ENCODE measurements at places on chromosomes 13 and 19.
A peak's percentile ranks its signal among the peaks of the same experiment; 100 is the strongest.

DNA sequence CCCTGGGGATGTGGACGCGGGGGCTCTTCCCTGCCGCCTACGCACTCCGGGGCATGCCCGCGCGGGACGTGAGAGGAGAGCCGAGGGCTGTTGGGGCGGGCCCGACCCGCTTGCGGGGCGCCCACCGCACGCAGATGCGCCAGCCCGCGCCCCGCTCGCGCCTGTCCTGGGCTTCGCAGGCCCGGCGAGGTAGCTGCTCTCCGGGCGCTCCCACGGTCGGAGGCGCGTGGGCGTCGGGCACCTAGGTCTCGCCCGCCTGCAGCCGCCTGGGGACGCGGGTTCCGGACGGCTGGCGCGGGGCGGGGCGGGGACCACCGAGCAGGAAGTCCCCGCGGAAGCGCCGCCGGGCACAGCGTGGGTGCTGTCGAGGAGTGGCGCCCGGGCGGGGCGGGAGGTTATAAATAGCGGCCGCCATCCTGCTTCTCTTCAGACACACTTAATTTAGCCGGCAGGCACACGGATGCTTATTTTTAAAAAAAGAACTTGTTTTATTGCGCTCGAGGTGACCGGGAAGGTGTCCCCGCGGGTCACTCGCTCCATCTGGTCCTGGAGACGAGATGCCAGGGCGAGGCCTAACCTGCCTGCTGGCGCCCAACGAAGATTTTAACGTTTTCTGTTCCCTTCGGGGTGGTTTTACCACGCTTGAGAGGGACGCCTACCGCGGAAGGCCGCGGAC lies 561 bp upstream of the GJA3 start:
- DNase-seq = no peak

- no peak for DNase-seq
Measured at GRCh38 chr13:44857061-44857460, 132.2 kb downstream of the NUFIP1 start.

- DNase-seq = peak; percentile 32
Measured at GRCh38 chr13:71858647-71859046, 8.4 kb downstream of the DACH1 start.

DNA sequence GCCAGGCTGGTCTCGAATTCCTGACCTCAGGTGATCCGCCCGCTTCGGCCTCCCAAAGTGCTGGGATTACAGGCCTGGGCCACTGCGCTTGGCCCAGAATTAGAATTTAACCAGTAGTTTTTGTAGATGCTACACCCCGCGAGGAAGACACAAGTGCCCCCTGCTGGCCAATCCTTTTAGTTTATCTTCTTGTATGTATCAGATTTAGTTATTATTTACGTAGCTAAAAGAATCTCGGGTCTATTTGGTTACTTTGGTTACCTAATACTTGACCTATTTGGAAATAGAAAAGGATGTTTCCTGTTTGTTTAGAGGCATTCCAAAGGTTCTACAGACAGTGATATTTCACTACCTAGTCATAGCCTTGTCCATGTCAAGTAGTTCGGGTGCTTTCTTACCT lies 22.0 kb downstream of the MUC16 start:
- DNase-seq = no peak

GRCh38 chr13:37481885-37482227 lies 116.7 kb downstream of the POSTN start:
- no peak for DNase-seq

DNA sequence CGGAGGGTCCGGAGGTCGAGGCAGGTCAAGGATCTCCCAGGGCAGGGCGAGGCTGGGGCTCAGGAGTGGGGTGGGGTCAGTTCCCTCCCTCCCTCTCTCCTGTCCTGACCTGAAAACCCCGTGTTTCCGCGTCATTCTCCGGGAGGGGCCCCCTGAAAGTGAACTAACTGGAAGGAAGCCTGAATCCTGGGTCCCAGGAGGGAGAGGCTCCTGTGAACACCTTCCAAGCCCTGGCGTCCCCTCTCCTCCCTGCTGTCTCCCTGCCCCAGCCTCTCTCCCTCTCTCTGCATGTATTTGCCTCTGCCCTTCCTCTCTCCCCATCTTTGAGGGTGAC lies 741 bp upstream of the CADM4 start:
- no peak for DNase-seq

- DNase-seq = no peak
Measured at GRCh38 chr13:93086329-93086728, 140.3 kb upstream of the GPC6 start.

- DNase-seq = no peak
Measured at GRCh38 chr13:106657104-106657503, 89.2 kb upstream of the ARGLU1 start.

DNA sequence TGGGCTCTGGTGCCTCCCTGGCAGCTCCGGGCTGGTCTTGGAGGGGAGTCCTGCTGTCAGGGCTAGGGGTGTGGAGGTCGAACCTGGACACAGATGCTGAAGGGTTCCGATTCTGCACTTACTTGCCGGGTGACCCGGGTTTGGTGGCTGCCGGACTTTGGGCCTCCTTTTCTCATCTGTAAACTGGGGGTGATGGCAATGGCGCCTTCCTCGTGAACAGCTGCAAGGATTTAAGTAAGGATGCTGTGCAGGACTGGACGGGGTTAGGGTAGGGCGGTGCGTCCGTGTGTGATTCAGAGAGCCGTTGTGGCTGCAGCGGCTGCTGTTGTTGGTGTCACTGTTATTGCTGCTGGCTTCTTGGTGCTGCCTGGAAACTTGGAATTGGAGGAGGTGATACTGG lies 2.4 kb downstream of the HPN start:
- DNase-seq = no peak

DNA sequence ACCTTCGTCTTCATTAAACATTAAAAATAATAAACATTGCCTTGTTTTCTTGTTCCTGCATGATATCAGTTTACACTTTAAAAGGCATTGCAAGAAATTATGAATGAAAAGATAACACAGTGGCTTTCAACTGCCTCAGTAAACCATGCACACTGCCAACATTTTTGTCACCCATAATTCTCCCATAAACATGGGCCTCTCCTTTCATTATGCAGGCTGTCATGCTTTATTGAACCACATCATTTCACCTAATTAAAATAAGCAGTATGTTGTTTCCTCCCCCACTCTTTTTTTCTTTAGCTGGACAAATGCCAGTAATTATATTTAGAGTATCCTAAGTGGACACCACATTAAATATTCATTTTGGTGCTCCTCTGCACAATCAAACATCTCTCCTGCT lies 1566.5 kb upstream of the SLC10A2 start:
- peak; percentile 65 for DNase-seq

DNA sequence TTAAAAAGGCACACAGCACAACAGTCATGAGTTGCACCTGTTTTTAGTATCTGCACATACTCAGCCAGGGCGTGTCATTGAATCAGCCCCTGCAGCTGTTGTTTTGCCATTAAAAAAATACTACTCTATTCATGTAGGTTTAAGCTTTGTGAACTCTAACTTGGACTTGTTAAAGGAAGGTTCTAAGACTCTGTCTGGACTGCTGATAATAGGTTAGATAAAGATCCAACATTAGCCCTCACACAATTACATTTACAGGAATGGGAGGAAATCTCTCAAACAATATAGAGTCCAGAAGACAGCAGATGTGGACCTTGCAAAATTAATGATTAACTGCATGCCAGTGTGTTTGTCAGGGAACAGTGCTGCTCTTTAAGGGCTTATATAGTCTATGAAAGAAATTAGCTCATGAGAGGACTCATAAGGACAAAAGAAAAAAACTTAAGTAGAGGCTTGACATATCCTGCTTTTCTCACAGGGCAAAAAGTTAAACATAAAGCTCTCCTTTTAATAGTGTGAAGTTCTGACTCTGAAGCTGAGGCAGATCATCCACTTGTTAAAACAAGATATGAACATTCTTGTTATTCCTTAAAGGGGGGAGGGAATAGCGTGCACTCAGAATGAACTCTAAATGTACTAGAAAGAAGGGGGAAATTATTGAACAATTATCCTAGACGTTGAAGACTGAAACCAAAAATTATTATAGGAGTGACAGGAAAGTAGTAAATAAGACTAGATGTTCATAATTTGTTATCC lies 243.6 kb downstream of the NDFIP2 start:
- no peak for DNase-seq

GRCh38 chr13:45540195-45540594 lies 75.3 kb downstream of the ERICH6B start:
- DNase-seq = no peak

- no peak for DNase-seq
Measured at GRCh38 chr13:44730851-44731250, 154.7 kb upstream of the TSC22D1 start.

- no peak for DNase-seq
Measured at GRCh38 chr19:941292-942132, 15.7 kb downstream of the ARID3A start.

DNA sequence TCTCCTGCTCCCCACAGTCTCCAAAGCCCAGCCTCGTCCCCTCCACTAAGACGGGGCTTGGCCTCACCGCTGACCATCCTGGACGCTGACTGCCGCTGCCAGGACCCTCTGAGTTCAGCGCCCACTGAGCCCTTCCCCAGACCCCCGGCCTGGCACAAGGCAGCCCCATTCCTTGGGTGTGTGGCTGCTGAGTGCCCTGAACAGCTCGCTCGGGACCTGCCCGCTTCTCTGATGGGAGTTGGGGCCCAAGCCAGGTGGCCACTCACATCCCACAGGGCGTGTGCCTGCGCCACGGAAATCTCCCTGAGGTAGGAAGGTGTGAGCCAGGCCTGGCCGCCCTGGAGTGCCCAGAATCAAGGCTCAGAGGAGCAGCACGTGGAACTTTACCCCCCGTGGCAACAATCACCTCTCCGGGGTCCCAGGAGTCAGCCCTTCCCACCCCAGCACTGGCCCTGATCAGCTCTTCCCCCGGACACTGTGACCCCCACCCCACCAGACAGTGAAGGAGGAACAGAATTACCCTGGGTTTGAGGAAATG lies 20.8 kb downstream of the C13orf46 start:
- DNase-seq = no peak

- no peak for DNase-seq
Measured at GRCh38 chr13:47066226-47066625, 169.4 kb upstream of the HTR2A start.

DNA sequence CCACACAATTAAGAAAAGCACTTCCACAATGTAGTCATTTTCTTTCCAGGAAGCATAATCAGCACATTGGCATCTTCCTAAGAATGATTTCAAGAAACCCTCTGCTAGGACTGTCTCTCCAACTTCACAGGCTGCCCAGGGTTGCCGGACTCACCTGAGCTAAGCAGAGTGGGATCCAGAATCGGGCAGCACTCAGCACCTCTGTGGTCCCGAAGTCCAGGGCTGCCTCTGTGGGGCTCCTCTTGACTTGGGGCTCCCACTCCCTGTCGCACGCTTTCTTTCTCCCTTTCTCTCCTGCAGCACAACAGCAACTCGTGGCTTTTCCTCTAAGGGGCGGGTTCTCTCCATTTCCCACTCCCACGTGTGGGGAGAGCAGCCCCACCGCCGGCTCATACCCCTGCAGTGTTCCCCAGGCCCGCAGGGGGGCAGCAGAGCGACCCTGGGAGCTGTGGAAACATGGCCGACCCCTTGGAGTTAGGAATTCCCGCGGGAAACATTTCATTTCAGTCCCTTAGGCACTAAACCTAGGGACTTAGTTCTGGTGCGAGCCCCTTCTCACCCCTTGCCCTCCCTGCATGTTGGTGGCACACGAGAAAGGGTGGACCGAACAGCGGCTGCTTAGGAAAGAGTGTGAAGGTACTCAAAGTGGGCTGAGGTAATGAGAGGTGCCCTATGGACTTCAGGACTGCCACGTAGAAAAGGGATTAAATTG lies at the start of gene TMEM272:
TSS of gene TMEM272 (minus strand) at position 316 of the 712 bp plus-strand sequence. CDS start 6,647 bp downstream, outside the sequence.
- peak; percentile 53 for DNase-seq

GRCh38 chr13:40187841-40188591 lies 478.4 kb downstream of the FOXO1 start:
- DNase-seq = no peak

GRCh38 chr19:35260694-35261304 lies 8.0 kb upstream of the USF2 start:
- DNase-seq = no peak

- DNase-seq = no peak
Measured at GRCh38 chr19:51600940-51601580, 29.1 kb downstream of the SIGLEC5 start.

DNA sequence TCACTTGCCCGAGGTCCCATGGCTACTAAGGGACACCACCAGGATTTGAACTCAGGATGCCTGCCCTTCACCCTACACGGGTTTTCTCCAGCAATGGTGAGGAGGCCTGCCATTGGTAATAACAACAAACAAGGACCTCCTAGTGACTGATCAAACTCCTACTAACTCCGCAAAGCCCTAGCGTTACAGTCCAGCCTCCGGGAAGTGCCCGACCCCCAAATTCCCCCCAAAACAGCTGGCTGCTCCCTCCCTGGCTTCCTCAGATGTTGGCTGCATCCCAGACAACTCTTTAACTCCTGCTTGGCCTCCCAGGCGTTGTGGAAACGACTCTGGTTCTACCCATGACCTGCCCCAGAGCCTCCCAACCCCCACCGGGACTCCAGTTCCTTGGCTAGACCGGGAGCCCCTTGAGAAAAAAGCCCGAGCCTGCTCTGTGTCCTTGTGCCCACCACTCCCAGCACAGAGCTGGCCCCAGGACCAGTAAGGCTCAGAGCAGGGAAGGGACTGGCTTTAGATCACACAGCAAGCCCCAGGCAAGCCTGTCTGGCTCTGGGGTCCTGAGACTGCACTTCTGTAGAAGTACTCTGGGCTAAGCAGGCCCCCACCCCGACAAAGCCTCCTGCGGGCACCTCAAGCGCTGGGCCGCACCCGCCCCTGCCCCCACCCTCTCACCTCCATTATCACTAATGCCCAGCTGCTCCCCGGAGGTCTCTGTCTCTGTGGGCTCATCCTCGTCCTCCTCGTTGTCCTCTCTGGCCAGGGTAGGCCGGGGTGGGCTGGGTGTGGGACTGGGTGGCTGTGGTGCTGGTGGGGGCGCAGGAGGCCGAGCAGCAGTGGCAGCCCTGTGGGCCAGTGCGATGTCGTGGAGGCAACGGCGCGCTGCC lies 4.7 kb downstream of the AKT1S1 start:
- DNase-seq = no peak

DNA sequence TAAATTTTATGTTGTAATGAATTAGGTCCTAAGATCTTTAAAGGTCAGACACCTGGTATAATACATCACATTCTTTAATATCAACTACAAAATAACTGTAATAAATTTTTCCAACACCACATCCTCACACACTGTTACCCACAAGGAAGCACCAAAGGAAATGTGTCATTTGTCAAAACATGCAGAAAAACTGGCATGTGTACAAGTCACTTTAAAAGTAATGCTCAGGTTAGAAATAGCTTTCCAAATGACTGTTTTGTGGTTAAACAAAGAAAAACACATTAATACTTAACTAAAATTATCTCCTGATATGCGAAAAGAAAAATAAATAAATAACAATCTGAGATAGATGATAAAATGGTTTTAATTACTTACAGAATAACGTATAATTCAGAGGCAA lies 74.7 kb downstream of the MZT1 start:
- DNase-seq = no peak

DNA sequence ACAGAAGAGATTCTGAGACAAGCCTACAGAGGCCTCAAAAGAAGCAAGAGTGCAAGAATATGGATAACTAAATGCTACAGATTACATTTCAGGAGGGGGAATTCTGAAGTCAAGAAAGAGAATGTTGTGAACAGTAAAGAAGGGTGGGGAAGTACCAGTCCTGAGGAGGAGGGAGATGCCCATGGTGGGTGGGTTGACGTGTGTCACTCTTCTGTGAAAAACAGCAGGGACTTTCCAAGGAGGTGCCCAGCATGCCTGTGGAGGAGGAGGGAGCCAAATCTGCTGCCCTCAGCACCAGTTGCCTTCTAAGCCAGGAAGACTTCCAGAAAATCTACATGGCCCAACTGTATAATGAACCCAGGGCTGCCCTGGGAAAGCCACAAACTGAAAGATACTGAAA lies 87.7 kb downstream of the SGCG start:
- DNase-seq = no peak
